ENCODE measurements at places on chromosomes 5 and 9.

GRCh38 chr5:127508644-127509373, 8.6 kb upstream of the PRRC1 start:
- no peak for DNase-seq

DNA sequence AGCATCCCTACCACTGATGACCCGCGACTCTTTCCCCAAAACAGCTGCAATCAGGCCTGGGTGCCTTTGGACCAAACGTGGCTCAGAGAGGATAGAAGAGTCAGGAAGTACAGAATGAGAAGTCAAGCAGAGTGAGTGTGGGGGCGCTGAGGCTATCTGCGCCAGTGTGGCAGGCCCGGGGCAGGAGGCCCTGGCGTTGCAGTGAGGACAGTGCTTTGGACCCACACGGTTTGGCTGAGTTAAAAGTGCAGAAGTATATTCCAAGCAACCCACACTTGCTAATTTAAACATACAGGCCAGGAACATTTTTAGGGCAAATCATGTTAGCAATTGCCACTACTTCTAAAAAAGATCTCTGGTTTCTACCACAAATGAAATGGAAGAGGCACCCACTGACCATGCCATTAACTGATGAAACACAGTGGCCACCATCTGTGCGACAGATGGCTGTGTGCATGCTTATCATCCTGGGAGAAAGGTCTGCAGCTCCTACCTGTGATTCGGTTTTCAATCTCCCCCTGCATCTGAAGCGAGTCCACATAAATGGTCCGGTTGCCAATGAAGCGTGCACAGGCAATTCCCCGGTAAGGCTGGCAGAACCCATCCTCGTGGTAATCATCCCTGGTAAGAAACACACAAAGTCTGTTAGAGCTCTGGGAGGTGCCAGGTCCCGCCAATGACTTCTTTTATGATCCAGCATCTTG, 213.0 kb downstream of the ROR2 start:
- DNase-seq, result no peak

DNA sequence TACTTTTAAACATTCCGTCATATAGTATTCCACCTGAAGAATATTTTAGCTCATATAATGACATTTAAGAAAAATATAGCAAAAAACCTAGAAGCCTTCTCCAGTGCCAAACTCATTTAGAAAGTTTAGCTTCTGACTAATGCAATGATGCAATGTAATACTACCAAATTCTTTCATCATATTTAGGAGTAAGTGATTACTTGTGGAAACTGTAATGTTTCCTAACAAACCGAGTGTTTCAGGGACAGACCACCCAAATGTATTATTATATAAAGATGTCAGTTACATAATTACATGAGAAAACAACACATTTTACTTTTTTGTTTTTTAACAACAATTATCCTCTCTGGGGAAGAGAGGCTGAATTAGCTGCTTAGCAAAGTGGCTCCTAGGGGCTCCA, 316.2 kb downstream of the ARL15 start:
- DNase-seq, result no peak

DNA sequence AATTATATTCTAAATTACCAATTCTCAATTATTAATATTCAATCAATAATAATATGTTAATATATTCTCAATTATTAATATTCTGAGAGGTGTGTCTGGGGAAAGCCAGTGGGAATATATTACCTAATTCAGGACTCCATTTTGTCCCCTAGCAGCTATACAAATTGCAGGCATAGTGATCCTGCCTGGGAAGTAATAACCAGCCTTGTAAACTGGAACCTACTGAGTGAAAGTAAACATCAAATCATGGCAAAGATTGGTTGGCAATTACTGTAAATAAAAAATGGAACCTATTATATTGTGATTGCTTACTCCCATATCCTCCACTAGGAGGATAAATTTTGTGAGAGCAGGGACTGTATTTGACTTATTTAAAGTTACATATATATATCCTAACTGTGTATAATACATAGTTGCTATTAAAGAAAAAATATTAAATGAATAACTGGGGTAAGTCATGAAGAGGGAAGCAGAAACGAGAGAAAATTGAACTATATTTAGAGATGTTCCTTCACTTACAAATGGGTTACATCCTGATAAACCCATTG, 150.5 kb upstream of the ELL2 start:
- no peak for DNase-seq

DNA sequence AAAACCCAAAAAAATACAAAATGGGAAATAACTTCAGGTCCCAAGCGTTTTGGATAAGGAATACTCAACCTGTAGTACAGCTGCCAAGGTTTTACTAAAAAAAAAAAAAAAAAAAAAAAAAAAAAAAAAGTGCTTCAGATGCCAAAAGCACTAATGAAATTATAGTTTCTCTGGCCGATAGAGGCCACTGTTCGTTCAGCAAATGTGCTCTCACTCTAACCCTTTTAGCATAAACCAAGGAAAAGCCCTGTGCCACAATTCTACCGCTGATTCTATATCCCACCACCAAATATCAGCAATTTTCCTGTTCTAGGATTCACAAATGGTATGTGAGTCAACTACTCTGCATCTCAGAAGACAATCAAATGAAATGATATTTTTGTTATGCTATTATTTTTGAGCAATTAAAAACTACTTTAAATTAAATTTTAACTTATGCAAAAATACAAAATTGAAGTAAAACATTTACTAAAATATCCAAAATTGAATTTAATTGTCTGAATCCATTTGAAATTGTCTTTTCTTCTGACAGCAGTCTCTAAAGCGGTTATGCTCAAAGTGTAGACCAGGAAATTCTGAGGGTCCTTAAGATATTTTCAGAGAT, 79.8 kb downstream of the RICTOR start:
- DNase-seq, result peak; percentile 26

DNA sequence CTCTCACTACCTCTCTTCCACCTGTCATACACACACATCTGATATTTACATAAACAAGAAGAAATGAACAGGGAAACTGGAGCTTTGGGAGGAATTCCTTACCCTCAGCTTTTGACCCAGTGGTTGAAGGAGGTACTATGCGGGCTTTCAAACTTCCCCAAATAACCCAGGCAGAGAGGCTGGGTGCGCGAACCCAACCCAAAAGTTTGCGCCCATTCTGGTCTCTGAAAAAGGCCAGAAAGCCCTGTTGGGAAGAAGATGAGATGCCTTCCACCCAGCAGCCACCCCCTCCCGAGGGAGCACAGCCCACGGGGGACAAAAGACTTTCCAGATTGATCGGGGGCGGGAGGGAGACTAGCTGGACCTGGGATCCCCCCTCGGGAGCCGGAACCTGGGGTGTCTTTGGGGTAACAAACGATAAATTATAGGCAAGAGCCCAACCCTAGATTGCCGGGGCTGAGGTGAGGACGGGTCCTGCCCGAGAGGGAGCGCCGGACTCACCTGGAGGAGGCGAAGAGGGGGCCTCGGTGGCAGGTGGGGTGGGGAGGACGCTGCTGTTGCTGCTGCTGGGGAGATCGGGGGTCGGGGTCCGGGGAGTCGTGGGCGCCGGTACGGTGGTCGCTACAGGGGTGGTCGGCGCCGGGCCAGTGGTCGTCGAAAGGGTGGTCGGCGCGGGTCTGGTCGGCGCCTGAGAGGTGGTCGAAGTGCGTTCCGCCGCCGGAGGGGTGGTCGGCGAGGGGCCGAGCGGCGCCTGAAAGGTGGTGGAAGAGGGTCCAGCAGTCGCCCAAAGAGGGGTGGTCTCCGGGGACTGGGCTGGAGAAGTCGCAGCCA, 798 bp downstream of the MEGF9 start:
- peak; percentile 39 for DNase-seq

DNA sequence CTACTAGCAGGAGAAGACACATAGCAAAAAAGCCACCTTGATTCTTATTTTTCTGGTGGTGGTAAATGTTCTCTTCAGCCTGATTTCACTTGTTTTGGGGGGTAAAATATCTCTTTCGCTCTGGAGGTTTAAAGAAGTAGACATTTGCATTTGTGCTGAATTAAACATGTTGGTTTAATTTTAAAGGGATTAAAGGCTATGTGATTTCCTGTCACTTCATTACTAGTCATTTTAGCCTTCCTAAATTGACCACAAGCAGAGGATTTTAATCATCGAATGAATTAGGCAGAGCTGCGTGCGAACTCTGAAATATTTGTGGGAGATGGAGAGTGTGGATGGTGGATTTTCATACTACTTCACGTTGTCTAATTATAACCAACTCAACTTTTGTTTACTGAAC, 4.8 kb downstream of the RASGRF2 start:
- no peak for DNase-seq

DNA sequence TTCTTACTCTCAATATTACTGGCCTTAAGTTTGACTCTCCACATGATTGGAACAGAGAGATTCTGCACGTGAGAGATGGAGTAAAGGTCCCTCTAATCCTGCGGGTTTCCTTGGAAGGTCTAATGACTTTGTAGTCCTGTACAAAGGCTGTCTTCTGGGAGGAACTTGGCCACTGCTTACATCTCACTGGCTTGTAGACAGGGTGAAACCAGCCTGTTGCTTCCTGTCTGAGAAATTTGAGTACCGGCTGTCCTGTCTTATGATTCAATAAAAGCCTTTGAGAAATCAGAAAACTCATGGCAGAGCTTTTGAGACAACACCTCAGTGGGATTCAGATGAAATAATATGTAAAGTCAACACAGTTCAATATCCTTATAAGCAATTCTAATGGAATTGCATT, 43.0 kb downstream of the IL31RA start:
- DNase-seq, result no peak

DNA sequence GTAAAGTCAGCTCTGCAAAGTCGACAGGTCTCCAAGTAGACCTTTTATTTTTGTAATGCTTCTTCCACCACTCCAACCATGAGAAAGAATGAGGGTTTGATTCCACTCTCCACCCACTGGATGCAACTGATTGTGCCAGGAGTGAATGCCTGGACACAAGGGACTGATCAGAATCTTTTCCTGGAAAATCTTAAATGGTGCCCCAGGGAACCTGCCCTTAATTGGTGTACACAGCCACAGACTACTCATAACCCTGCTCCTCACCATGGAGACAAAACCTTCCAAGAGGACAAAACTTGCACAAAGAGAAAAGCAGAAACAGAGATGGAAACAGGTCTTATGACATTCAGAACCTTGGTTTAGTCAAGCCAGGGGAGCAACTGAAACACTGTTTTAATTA, 208.6 kb upstream of the BRINP1 start:
- DNase-seq, result no peak

DNA sequence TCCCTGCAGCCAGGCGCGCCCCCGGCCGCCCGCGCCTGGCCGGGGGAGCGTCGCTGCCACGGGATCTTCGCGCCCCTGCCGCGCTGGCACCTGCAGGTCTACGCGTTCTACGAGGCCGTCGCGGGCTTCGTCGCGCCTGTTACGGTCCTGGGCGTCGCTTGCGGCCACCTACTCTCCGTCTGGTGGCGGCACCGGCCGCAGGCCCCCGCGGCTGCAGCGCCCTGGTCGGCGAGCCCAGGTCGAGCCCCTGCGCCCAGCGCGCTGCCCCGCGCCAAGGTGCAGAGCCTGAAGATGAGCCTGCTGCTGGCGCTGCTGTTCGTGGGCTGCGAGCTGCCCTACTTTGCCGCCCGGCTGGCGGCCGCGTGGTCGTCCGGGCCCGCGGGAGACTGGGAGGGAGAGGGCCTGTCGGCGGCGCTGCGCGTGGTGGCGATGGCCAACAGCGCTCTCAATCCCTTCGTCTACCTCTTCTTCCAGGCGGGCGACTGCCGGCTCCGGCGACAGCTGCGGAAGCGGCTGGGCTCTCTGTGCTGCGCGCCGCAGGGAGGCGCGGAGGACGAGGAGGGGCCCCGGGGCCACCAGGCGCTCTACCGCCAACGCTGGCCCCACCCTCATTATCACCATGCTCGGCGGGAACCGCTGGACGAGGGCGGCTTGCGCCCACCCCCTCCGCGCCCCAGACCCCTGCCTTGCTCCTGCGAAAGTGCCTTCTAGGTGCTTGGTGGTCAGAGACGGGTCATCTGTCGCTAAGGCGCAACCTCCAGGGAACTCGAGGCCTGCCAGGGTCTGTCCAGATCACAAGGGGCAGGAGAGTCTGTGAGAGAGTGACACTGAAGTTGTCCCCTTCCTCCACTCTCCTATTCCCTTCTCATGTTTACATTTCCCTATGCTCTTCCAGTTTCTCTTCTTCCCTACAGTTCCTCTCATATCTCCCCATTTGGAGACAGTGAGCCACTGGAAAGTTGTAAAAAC, 1.3 kb downstream of the GPR150 start:
- peak; percentile 45 for DNase-seq

DNA sequence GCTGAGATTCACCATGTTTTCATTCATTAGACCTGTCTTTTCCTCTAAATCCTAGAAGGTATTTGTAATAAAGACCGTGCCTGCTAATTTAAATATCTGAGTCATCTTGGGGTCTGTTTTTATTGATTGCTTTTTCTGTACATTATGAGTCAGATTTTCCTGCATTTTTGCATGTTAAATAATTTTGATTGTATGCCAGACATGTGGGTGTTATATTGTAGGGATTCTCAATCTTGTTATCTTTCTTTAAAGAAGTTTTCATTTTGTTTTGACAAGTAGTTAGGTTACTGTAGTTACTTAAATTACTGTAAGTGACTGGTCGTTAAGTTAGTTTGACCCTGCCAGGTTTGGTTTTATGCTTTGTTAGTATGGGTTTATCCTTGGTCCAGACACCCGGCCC, 35.1 kb downstream of the EXOSC2 start:
- no peak for DNase-seq

- DNase-seq, result no peak
Measured at GRCh38 chr5:77360973-77361372, 131.1 kb downstream of the WDR41 start.

DNA sequence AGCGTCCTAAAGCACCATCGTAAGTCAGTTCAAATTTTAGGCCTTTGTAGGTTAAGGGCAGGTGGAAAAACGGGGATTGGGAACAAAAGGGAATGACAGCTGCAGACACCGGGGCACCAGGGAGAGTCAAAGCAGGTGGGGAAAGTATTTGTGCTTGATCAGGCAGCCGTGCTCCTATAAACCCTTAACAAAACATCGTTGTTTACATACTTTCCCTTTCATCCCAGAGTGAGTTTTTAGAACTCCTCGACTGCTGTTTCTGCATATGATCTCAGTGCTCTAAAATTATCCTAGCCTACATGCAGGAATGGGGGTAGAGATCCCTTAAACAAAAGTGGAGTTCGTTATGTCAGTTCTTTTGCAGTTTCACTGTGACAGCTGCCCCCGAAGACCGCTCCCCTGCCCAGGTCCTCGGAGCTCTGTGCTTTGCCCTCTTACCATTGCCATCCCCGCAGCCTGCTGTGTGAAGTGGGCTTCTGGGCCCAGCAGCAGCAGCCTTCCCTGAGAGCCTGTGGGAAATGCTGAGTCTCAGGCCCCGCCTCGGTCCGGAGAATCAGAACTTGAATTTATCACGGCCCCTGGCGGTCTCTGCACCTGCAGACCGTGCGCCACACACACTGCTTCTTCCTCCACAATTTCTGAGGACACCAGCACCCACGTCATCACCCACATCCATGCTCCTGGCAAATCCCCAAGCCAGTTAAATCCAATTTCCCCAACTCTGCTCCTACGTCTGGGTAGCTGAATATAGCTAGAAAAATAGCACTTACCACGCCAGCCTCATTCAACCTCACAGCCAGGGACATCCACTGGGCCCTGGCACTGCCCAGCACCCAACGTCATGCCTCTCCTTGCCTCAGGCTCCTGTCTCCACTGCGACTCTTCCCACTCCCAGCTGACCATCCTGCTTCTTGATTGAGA, 86.8 kb downstream of the NSUN2 start:
- DNase-seq, result peak; percentile 9
